ENCODE measurements at places on chromosomes 6 and 20.

DNA sequence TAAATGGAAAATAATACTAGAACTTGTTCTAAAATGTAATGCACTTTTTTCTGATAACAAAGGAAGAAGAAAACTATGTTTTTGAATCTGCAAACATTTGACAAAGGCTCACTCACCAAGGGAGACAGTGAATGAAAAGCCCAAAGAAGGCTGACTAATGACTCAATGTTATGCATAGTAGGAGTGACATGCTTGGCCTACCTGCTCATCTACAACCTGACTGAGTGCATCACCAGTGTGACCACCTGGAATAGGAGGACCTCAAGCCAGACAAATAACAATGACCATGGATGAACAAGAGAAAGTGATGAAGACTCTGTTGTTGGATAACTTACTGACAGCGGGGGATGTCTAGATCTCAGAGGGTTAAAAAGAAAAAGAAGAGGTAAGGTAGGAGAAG, 157.2 kb downstream of the SIM1 start:
- no peak for DNase-seq

DNA sequence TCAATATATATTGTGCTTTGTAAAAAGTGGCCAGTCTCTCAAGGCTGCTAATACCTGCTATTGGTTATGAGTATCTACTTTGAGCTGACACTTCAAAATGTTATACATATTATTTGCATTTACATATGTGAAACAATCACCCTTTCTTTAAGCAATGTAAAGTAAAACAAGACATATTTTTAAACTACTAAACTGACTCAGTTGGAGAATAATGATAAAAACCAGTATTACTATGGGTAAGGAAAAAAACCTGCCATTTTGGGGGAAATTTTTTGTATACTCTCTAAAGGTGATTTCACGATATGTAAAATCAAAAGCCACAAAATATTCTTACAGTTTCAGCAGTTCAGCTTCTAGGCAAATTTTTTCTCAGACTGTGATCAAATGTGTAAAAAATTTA, 232.3 kb downstream of the PRL start:
- DNase-seq, result no peak

DNA sequence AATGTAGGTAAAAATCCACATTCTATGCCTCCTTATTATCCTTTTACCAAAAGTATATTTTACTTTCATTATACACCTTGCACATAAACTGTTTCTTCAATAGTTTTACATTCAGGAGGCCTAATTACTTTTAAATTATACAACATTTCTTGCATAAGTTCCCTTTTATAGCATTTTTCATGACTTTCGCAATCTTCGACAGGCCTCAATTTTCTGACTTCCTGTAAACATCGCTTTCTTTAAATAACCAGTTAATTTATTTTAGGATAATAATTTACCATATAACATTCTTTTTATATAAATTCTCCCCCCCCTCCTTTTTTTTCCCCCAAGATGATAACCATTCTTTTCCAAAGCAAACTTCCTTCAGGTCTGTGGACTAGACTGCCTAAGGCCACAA, 9.2 kb downstream of the SLC35A1 start:
- no peak for DNase-seq

- DNase-seq, result no peak
These were observed 156.4 kb upstream of the COL21A1 start for GRCh38 chr6:56403745-56404144.

GRCh38 chr20:18019068-18019467, 38.6 kb downstream of the OVOL2 start:
- no peak for DNase-seq

GRCh38 chr20:56229812-56230211, 18.7 kb upstream of the MC3R start:
- DNase-seq, result no peak

DNA sequence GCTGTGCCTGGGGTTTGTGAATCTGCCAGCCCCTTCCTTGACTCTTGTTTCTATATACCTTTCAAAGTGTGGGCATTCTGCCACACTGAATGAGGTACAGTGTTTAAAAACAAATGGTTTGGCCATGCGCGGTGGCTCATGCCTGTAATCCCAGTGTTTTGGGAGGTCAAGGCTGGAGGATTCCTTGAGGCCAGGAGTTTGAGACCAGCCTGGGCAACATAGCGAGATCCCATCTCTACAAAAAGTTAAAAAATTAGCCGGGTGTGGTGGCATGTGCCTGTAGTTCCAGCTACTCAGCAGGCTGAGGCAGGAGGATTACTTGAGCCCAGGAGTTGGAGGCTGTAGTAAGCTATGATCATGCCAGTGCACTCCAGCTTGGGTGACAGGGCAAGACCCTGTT, 5.8 kb downstream of the FAM83D start:
- no peak for DNase-seq

DNA sequence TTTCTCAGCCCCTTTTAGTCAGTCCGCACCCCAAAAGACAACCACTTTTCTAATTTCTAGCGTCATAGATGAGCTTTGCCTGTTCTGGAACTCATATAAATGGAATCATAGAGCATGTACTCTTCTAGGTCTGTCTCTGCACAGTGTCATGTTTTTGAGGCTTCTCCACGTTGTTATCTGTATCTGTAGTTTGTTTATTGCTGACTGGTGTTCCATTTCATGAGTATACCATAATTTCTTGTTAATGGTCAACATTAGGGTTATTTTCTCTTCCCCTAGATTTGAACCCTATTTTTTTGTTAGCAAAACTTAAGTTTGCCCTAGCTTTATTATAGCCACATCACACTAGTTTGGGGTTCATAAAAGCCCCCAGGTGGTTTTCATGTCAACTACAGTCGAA, 16.2 kb upstream of the SGK2 start:
- DNase-seq, result no peak

- DNase-seq, result no peak
These were observed 54.8 kb downstream of the ADGRB3 start for GRCh38 chr6:68689910-68690309.

- DNase-seq, result no peak
These were observed 94.4 kb upstream of the IMPG1 start for GRCh38 chr6:76166874-76167273.

- no peak for DNase-seq
These were observed 239.5 kb downstream of the SLC35F1 start for GRCh38 chr6:118146584-118146983.

- DNase-seq, result no peak
These were observed 12.1 kb upstream of the MLN start for GRCh38 chr6:33815854-33816253.

- DNase-seq, result no peak
These were observed 83.1 kb downstream of the KCNQ5 start for GRCh38 chr6:72704979-72705378.

GRCh38 chr6:21713481-21713880, 119.9 kb downstream of the SOX4 start:
- DNase-seq, result no peak

DNA sequence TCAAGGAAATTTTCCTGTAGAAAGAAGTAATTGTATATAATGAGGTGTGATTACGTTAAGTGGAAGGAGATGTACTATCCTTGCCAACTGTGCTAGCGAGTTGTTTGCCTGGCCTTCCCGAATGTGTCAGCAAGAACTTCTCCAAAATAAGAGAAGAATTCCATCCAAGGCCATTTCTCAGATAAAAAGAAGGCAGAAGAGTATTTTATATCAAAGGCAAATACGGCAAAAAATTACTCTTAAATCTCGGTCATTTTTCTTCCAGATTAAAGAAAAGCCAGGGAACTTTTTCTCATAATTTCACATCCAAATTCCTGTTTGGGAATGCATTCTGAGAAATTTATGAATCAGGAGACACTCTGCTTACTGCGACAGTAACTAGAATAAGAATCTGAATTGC, 290.6 kb downstream of the CBLN4 start:
- DNase-seq, result no peak

GRCh38 chr6:123855506-123855905, 51.8 kb downstream of the NKAIN2 start:
- DNase-seq, result no peak

DNA sequence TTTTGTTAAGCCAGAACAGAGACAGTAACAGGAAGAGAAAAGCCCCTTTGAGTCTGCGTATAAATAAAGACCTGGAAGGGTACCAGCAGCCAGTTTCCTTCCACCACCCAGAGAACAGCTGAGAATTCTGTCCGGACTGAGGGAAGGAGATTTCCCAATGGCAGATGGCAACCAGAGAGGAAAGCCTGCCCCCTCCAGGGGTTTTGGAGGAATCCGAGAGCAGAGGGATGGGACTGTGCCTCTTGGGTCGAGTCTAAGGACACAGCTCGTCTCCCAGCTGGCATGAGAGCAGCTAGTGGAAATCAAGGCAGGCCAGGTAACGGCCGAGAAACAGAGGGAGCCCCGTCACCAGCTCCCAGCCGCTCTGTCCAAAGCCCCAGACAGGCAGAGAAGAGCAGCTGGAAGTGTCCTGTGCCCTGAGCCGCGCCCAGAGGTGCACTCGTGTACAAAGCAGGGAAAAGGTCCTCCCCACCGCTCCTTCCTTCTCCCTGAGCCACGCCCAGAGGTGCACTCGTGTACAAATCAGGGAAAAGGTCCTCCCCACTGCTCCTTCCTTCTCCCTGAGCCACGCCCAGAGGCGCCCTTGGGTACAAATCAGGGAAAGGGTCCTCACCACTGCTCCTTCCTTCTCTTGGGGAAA, 134.0 kb upstream of the SNX9 start:
- DNase-seq, result no peak

GRCh38 chr20:1381753-1382591, 10.9 kb downstream of the FKBP1A start:
- no peak for DNase-seq

DNA sequence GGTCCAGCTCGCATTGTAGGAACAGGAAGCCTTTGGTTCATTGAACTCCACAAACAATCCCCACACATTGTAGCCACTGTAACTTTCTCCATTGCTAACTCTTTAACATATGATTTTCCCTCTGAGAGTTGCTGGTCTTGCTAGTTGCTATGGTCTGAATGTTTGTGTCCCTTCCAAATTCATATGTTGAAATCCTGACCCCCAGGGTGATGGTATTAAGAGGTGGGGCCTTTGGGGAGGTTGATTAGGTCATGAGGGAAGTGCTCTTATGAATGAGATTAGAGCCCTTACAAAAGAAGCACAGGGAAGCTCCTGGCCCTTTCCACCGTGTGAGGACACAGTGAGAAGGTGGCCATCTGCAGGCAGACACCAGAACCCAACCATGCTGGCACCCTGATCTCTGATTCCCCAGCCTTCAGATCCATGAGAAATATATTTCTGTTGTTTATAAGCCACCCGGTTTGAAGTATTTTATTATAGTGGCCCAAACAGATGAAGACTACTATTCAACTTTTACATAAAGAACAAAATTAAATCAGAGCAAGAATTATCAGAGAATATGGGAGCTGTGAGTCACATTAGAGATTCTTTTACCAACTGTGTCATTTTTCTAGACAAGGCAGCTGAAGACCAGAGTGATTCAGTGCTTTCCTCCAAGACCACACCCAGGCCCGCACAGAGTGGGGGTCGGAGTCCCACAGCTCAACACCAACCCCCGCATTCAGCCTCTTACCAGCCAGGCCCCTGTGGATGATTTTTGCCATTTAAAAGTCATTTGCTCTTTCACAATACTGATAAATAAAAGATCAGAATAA, 143.0 kb downstream of the SAMD5 start:
- DNase-seq, result no peak

- DNase-seq, result no peak
These were observed 717.6 kb upstream of the MAP3K7 start for GRCh38 chr6:91304521-91304920.

- DNase-seq, result no peak
These were observed 5.5 kb downstream of the CASP8AP2 start for GRCh38 chr6:89834884-89835792.

All from stimulated activated CD8-positive, alpha-beta memory T cell treated with anti-CD3 and anti-CD28 coated beads, Interleukin-4, amount 100 ng/mL, for 1 hour (primary cell).